ENCODE measurements at places on chromosomes 3 and 15. TPM values are rescaled to one million over a fixed set of nuclear protein-coding genes. Genes with fewer than 3 reads are reported as not detected.

Gene CRABP1
- total RNA-seq, result 0.38 TPM

DNA sequence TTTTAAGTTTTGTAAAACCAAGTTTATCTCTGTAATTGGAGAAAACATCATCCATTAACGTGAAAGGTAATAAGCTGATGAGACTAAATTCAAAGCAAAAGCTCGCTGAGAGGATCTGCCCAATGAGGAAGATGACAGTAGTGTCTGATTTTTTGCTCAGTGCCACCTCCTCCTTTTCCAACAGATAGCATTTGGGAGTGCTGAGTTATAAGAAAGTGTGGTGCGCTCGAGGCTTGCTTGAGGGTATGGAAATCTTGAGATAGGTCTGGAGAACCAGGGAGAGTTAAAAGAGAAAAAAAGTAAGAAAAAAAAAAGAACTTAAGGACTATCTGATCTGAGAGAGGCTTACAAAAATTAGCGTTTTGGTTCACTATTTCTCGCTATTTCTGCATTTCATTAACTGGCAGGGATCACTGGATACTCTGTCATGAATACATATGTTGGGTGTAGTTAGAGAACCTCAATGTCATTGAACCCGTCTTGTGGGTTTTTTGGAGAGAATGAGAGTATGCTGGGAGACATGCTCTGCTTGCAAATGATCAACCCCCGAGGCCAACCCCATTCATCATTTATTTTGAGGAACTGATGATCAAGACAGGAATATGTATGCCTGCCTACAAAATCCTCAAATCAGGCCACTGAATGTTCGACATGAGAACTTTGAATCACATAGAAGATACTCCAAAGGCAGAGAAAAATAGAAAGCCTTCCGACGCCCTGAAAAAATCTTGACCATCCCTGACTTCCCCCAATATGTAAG is 973 bp upstream of the USP13 start:
- H3K27ac ChIP-seq, result no peak overlapping the region
- H3K4me3 ChIP-seq, result peak overlapping the region; percentile 58
- peaks cover 7% of the 10 kb centered on the region for H3K36me3 ChIP-seq
- H3K4me1 ChIP-seq, result peaks cover 15% of the 10 kb centered on the region

Gene CGNL1
- not detected for total RNA-seq

- no peaks in the 10 kb centered on the region for H3K4me1 ChIP-seq
- no peak for DNase-seq
- no peak overlapping the region for H3K4me3 ChIP-seq
- H3K27me3 ChIP-seq, result no peaks in the 10 kb centered on the region
- H3K36me3 ChIP-seq, result no peaks in the 10 kb centered on the region
These were observed 57.4 kb upstream of the POLR2M start for GRCh38 chr15:57649138-57649537.

GRCh38 chr3:49265661-49266386 is 11.2 kb downstream of the C3orf62 start:
- H3K36me3 ChIP-seq, result no peaks in the 10 kb centered on the region
- no peak overlapping the region for H3K4me3 ChIP-seq
- H3K27ac ChIP-seq, result no peak overlapping the region
- peaks cover 4% of the 10 kb centered on the region for H3K4me1 ChIP-seq
- no peak for DNase-seq

DNA sequence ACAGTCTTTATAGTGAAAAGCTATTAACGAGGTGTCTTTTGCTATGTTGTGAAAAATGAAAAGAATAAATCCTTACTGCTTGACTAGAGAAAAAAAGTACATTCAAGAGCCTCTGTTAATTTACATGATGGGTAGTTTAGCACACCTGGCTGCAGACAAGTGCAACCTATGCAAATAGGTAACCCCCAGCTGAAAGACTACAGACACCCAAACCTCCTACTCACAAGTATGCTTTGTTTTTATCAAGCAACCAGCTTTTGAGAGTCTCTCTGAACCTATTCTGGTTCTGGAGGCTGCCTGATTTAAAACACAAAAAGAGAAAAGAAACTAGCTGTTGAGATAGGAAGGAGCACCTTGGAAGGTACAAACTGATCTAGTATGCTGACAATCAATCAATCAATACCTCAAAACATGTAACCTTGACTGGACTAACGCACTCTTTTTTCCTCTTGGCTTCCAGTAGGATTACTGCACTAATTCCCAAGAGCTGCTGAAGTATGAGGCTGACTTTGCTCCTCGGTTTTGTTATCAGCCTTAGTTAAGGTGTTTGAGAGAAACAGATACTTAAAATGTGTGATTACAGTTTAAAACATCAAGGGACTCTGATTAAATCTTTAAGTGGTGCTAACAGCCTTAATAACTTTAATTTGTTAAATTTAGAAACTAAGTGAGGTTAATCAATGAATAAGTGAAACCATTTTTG is 63.6 kb downstream of the OSBPL10 start:
- H3K36me3 ChIP-seq, result no peaks in the 10 kb centered on the region
- H3K27me3 ChIP-seq, result no peaks in the 10 kb centered on the region
- H3K4me3 ChIP-seq, result no peak overlapping the region
- no peak for DNase-seq
- no peak overlapping the region for H3K27ac ChIP-seq

Data from activated naive CD4-positive, alpha-beta T cell treated with anti-CD3 and anti-CD28 coated beads for 36 hours (primary cell).